GM04504 (cell line): ENCODE measurements at places on chromosomes 4 and X.

- DNase-seq, result no peak
These were observed 2.7 kb downstream of the BCOR start for GRCh38 chrX:40094900-40095582.

DNA sequence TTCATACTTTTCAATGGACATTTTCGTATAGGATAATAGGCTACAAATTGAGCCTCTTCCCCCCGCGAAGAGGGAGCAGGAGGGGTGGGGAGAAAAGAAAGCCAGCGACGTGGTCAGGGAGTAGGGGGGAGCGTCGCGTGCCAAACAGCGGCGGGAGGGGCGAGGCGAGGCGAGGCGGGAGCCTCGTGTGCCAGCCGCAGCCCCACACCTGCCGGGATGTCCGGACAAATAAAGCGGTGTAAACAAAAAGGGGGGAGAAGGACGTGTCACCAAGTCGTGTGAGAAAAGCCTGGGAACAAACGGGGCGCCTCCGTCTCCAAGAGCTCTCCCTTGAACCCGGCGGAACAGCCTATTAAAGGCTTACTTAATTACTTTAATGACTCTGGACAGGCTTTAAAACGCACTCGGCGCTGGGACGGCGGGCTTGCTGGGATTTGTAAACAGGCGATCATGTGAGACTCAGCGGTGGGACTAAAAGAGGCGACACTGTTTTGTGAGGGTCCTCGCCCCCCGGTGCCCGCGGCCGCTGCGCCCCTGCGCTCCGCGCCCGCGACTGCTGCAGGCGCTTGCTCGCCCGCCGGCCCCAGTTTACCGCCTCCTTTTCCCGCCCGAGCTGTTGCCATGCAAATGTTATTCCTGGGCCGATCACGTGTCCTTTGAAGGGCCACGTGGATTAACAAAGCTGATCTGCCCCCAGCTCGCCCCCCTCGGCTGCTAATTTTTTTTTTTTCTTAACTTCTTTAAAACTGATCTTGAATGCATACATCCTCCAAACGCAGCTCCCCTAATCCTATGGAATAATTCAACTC lies at the start of gene HELT:
HELT (plus strand) TSS at position 527 of the 809 bp plus-strand sequence. CDS start 439 bp downstream, outside the sequence.
- no peak for DNase-seq

- no peak for DNase-seq
These were observed 161.1 kb upstream of the NDST4 start for GRCh38 chr4:115274545-115274944.

- DNase-seq, result no peak
These were observed 735.9 kb upstream of the TENM3 start for GRCh38 chr4:181507180-181507835.

- DNase-seq, result no peak
These were observed 406.3 kb downstream of the SPRY1 start for GRCh38 chr4:123802933-123803332.

DNA sequence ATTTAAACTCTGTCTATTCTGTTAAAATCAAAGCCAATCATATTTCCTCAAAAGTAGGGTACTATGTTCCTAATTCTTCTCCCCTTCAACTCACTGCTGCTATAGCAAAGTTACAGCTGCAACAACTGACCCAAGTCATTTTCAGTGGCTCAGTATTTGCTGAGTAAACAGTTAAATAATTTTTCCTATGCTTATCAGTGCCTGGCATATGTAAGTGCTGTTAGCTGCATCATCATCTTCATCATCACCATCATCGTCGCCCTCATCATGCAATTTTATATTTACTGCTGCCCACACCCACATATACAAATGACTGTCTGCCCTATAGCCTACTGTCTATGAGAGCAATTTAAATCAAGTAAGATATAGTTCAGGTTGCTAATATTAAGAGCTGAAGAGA lies 21.9 kb downstream of the COQ2 start:
- no peak for DNase-seq

GRCh38 chr4:181523973-181524372 lies 719.2 kb upstream of the TENM3 start:
- DNase-seq, result no peak

DNA sequence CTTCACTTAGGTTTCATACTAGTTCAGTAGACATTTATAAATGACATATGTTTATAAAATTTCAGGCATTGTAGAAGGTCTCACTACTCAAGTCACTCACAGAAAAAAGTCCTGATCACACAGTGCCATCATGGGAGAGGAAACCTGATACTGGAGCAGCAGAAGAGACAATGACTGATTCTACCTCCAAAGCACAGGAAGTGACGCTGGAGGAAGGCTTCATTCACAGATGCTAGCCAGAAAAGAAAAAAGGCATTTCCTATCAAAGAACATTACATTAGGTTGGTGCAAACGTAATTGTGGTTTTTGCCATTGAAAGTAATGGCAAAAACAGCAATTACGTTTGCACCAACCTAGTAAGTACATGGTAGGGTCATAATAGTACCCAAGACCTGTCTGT lies 79.5 kb downstream of the RASGEF1B start:
- no peak for DNase-seq

DNA sequence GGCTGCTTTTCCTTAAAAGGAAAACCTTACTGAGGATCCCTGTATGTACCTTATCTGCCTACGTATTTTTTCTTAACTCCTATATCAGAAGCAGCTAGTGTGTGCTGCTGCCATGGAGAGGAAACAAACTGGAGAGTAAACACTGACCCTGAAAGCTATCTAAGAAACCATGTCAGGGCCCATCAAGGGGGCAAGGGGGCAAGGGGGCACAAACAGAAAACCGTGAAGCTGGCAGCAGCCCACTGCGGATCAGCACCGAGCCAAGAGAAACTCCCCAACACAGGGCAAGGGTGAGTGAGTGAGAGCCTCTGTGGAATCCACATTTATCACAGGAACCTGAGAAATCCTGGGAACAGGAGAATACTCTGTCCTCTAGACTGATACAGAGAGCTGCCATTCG lies 1204.2 kb downstream of the PCDH18 start:
- DNase-seq, result no peak

DNA sequence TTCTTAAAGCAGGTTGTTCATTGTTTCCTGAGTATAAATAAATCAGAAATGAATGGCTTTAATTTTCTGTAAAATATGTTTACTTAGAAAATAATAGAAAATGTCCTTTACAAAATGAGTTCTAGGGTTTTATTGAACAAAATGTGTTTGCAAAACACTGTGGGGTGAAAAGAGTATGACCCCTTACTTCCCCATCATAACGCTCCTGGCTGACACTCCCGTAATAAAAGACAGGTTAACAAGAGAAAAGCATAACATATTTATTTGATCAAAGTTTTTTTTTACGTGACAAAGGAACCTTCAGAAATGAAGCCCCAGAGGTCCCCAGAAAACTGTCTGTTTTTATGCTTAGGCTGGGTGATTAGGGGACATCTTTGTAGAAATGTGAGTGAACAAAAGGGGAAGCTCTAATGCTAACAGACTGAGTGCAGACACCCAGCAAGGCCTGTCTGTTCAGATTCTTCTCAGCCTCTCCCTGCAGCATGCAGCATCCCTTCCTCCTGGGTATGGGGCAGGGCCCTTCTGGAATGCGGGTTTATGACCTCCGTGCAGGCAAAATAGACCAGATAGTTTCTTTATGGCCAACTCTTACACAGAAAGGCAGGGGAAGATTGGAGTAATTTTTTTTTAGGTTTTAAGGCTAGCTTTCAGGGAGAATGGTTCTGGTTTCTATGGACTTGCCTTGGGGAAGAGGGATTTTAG lies 26.1 kb downstream of the ZFP42 start:
- no peak for DNase-seq

DNA sequence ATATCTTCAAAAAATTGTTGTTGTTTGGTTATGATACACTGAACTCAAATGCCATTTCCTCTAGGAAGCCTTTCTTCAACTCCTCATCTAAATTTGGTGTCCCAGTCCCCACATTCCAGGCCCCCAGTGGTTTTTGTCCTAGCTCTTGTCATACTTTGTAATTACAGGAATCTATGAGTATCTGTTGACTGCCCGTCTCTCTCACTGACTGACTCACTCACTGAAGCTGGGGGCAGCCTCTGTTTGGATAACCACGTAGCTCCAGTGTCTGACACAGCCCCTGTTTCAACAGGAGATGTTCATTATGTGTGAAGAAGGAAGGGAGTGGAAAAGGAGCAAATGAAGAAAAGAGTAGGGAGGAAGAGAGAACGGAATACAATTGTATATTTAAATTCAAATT lies 284.1 kb upstream of the TENM3 start:
- peak; percentile 48 for DNase-seq

DNA sequence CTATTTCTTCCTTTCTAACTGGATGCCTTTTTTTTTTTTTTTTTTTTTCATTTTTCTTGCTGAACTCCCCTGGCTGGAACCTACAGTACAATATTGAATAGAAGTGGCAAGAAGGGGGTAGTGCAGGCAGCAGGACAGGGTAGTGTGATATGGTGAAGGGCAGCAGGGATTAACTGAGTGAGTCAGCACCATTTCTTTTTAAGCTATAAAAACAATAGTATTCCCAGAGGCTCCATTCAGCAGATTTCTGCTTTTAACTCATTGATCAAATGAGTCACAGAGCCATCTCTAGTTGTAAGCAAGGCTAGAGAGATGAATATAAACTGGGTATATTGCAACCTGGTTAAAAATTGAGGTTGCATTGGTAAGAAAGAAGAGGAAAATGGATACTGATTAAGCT lies 53.6 kb upstream of the SETD7 start:
- DNase-seq, result no peak

DNA sequence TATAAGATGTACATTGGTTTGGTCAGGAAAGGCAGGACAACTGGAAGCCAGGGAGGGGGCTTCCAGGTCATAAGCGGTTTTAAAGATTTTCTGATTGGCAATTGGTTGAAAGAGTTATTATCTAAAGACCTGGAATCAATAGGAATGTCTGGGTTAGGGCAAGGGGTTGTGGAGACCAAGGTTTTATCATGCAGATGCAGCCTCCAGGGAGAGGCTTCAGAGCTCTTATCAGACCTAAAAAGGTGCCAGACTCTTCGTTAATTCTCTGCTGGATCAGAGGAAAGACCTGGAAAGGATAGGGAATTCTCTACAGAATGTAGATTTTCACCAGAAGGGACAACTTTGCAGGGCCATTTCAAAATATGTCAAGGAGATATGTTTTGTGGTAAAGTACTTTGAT lies 62.8 kb downstream of the BEX3 start:
- DNase-seq, result no peak

DNA sequence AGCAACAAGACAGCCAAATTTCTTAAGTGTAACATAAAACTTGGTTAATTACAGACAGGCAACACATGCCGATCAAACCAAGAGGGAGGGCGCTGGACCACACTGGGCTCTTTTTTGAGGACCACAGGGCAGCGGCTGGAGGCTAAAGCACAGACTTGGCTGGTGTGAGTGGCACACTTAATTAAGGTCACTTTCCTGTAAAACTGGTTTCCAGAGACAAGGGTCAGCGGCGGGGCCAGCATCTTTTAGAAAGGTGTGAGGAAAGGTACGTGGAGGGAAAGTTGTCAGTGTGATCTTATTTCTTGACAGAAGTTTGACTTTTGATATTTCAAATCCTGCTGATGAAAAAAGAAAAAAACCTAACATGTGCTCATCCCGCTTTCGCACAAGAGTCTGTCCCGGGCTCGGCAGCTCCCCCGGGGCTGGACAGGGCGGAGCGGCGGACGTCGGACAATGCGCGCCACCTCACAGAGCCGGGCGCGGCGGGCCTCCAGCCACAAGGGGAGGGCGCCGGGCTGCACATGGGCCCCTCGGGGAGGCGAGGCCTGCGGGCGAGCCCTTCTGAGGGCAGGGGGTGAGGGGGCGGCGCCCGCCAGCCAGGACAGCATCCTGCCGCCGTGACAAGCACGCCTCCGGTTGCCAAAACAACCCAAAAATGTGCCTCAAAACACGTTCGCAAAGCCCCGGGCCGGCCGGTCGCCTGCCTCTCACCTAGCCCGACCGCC lies 660 bp upstream of the HSPA4L start:
- DNase-seq, result peak; percentile 13

DNA sequence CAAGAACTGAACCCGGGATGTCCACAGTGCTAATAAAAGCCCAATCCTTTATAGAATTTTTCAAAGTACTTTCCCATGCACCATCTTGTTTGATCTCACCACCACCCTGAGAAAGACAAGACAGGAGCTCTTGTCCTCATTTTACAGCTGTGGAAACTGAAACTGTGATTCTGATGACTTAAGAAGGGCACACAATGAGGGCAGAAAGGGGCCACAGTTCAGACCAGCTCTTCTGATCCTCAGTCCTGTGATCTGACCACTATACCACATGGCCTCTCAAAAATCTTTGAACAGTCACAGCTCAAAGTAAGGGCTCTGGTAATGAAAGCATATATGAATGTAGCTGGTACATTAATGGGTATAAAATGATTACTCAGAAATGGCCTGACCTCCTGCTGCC lies 127.3 kb upstream of the CPEB2 start:
- no peak for DNase-seq

GRCh38 chr4:89290727-89291516 lies 16.7 kb downstream of the GPRIN3 start:
- no peak for DNase-seq

GRCh38 chr4:27007507-27007906 lies 146.9 kb downstream of the STIM2 start:
- DNase-seq, result peak; percentile 23

- no peak for DNase-seq
These were observed 590.7 kb downstream of the BCOR start for GRCh38 chrX:39507034-39507433.

DNA sequence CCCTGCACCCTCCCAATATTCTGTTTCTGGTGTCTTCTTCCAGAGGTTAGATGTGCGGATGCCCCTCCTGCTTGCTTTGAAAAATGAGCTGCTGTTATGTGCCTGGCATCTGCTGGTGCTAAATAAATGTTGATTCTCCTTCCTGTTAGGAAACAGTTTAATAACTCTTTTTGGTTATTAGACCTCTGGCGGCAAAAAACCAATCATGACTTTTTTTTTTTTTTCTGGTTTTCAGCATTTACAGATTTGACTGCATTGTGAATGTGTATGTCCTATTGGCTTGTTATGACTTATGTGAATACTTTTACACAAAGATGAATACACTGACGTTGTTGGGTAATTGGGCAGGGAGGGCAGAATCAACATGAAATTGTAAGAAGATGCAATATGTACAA lies 13.6 kb upstream of the TMEM156 start:
- no peak for DNase-seq

DNA sequence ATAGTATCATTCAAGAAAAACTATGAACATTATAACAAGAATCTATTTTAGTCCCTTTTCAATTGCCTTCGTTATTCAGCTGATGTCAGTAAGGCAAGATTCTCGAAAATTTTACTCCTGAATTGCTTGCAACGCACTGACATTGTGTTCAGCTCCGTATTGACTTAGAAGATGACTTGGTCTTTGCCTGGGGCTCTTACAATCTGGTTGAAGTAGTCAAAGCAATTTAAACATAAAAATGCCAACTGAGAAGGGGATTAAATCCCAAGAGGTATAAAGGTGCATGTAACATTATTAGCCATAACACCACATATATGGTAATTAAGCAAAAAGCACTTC lies 507.1 kb downstream of the CENPC start:
- no peak for DNase-seq

GRCh38 chrX:107119283-107119682 lies 661 bp upstream of the RBM41 start:
- DNase-seq, result no peak
